ENCODE measurements at places on chromosomes 16 and 17.
A peak's percentile ranks its signal among the peaks of the same experiment; 100 is the strongest.

DNA sequence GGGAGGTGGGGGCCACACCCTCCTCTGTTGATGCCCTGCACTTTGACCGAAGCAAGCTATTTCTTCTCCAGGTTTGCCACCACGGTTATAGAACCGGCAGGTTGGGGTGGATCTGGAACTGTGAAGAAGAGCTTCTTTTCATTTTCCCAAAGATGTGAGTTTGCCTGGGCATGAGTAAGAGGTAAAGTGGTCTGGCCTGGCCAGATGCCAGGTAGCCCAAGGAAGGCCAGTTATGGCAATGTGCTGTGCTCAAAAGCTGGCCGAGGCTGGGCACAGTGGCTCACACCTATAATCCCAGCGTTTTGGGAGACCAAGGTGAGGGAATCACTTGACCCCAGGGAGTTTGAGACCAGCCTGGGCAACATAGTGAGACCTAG lies 18.7 kb downstream of the ATP6V0D1 start:
- DNase-seq = no peak

GRCh38 chr17:31499771-31500554 lies 108.5 kb downstream of the RAB11FIP4 start:
- no peak for DNase-seq

- no peak for DNase-seq
These were observed 44.7 kb downstream of the HS3ST3A1 start for GRCh38 chr17:13557077-13557476.

DNA sequence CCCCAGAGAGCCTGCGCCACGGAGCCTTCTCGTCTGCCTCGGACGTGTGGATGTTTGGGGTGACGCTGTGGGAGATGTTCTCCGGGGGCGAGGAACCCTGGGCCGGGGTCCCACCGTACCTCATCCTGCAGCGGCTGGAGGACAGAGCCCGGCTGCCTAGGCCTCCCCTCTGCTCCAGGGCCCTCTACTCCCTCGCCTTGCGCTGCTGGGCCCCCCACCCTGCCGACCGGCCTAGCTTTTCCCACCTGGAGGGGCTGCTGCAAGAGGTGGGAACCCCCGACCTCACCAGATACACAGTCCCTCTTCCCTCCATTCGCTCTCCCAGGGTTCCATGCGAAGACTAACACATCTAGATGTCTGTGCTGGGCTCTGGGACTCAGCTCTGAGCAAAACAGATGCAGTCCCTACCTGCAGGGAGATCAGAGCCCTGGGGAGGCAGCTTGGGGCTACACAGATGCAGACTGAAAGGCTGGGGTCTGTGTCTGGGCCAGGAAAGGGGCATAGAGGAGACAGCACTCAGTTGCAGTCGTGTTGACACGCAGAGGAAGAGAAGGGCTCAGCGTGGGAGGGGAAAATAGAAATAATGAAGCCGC lies 3.7 kb downstream of the TNK1 start:
- no peak for DNase-seq

DNA sequence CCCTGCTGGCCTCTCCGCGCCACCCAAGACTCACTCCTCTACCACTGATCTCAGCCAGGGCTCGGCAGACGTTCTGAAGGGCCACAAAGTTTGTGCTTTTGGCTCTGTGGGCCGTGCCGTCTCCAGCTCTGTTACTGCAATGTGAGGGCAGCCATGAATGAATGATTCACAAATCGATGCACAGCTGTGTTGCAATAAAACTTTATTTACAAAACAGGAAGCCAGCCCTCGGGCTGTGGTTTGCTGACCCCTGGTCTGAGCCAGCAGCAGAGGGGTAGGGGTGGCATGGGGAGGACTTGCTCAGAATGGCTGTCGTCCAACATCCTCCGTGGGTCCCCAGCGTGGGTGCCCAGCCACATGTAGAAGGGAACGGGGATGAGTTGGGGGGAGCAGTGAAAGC lies 63.0 kb upstream of the PVALEF start:
- DNase-seq = no peak

DNA sequence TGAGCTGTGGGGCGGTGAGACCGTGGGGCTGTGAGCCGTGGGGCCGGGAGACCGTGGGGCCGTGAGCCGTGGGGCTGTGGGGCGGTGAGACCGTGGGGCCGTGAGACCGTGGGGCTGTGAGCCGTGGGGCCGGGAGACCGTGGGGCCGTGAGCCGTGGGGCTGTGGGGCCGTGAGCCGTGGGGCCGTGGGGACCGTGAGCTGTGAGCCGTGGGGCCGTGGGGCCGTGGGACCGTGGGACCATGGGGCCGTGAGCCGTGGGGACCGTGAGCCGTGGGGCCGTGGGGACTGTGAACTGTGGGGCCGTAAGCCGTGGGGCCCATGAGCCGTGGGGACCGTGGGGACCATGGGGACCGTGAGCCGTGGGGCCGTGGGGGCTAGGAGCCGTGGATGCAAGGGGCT lies 24.6 kb upstream of the PVALEF start:
- DNase-seq = no peak

GRCh38 chr17:31573861-31574260 lies 182.4 kb downstream of the RAB11FIP4 start:
- no peak for DNase-seq

- DNase-seq = no peak
These were observed at the start of gene PITPNM3 for GRCh38 chr17:6556121-6557039. Gene PITPNM3, minus strand, starts transcription at chr17:6556555. Its CDS starts 149 bp downstream, at chr17:6556406.

- no peak for DNase-seq
These were observed 4.0 kb downstream of the ITGAD start for GRCh38 chr16:31397096-31397660.

GRCh38 chr16:77194295-77195231 lies 3.6 kb downstream of the MON1B start:
- DNase-seq = no peak

GRCh38 chr16:70572050-70572925 lies 48.7 kb downstream of the SF3B3 start:
- no peak for DNase-seq

- DNase-seq = no peak
These were observed 49.7 kb downstream of the MSI2 start for GRCh38 chr17:57305908-57306504.

GRCh38 chr17:142876-143784 lies 5.8 kb downstream of the SCGB1C2 start:
- no peak for DNase-seq

DNA sequence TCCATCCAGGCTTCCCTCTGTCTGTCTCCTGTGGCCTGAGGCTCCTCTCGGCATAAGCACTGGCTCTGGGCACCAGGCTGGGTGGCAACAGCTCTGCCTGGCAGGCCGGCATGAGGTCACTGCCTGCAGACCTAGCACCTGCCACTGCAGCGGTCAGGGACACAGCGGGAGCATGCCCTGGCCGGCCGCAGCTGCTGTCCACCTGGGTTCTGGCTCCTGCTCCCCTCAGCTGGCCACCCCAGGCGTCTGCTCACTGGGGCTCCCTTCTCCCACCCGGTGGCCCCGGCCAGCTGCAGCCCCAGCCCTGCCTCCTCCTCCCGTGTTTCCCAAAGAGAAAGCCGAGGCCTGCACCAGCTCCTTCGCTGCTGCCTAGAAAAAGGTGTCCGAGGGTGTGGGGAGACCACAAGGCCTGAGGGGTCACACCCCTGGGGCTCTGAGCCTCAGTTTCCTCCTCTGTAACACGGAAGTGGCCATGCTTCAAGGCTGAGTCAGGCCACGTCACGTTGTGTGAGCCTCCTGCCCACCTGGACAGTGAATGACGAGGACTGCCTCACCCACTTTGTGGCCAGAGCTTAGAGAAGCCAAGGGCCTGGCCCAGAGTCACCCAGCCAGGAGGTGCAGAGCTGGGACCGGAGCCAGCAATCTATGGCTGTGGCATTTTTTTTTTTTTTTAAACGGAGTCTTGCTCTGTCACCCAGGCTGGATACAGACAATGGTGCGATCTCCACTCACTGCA lies 6.7 kb downstream of the NTHL1 start:
- no peak for DNase-seq

DNA sequence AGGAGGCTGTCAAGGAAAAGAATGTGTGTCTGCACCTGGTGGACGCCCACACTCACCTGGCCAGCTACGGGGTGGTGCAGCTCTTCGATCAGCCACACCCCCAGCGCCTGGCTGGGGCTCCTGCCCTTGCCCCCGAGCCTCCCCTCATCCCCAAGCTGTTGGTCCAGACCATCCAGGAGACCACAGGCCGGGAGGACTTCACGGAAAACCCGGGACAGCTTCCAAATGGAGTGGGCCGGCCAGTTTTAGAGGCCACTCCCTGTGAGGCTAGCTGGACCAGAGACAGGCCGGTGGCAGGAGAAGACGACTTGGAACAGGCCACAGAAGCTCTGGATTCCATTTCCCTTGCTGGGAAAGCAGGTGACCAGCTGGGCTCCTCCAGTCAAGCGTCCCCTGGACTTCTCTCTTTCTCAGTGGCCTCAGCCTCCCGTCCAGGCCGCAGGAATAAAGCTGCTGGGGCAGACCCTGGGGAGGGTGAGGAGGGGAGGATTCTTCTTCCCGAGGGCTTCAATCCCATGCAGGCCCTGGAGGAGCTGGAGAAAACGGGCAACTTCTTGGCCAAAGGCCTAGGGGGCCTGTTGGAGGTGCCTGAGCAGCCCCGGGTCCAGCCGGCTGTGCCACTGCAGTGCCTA lies 2.2 kb downstream of the WDR81 start:
- DNase-seq = no peak

DNA sequence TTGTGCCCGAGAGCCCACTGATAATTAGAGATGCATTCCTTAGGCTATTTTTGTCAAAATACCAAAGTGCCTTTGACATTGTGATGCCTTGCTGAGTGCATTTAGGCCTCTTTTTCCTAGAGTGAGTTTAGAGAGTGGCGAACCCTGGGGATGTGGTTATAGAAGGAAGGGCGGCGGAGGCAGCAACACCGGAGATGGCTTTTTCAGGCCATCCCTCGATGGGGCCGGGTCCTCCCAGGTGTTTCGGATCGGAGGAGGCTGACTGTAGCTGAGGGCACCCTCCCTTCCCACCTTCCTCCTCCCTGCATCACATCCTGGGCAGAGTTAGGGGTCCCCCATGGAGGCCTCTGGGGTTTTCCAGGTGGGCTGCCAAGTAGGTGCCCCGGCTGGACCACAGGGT lies 6.6 kb upstream of the SNAI3 start:
- DNase-seq = no peak

DNA sequence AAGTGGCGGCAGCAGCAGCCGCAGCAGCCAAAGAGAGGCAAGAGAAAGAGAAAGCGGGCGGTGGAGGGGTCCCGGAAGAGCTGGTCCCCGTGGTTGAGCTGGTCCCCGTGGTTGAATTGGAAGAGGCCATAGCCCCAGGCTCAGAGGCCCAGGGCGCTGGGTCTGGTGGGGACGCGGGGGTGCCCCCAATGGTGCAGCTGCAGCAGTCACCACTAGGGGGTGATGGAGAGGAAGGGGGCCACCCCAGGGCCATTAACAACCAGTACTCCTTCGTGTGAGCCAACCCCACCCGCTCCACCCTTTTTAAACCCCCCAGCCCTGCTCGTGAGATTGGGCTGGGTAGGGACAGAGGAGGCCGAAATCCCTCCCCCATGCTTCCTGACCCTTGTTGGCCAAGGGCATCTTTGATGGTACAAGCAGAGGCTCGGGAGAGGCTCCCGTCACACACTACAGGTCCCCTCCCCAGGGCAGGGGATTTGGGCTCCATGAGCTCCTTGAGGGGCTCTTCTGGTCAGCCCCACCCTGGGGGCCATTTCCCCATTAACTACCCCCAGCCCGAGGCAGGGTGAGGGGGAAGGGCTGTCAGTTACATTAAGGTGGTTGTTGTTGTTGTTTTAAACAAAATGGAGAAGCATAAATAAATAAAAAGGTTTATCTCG lies 4.6 kb upstream of the ATP2A1 start:
- DNase-seq = peak; percentile 66

DNA sequence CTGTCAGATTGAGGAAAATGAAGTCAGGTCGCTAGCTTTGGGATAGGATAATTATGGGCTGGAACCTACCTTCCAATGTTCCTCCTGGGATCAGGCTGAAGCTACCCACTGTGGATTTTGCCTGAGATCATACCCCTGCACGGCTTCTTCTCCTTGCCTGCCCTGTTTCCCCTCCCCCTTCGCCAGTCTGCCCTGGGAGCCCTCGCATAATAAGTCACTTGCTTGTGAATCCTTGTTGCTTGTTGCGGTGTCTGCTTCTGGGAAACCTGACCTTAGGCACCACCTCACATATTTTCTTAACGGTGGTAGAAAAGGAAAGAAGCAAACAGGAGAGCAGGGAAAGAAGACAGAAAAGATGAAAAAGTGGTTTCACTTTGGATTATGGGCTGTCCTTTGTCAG lies 13.3 kb upstream of the PMP22 start:
- DNase-seq = no peak

DNA sequence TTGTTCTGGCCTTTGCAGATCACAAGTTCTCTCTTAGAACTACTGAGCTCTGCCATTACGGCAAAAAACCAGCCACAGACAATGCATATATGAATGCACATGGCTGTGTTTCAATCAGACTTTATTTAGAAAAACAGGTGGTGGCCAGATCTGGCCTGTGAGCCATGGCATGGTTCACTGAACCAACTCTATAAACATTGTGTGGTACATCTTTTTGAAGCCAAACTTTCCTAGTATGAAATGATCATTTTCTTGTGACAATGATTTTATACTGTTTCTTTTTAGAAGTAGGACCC lies 65.9 kb upstream of the AMZ2 start:
- no peak for DNase-seq

- no peak for DNase-seq
These were observed 4.1 kb downstream of the RASD1 start for GRCh38 chr17:17492085-17492484.

DNA sequence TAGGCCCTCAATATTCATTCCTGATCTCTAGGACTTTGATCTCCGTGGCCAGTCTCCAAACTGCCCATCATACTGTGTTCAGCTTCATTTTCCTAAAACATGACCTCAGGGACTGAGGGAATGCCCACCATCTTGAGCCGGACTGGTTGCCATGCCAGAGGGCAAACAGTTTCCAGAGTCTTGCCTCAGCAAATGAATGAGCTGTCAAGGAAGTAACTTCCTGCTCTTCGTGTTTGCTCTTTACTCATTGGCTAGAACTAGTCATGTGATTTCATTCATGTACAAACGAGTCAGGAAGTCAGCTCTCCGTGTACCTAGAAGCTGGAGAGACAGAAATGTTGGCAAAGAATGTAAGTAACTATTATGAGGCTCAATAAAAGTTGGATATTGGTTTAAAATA lies 50.2 kb downstream of the ANKFN1 start:
- no peak for DNase-seq

GRCh38 chr16:19861133-19861532 lies 23.5 kb downstream of the GPRC5B start:
- no peak for DNase-seq
